Gastroesophageal sphincter (tissue), 4 donors: ENCODE measurements at places on chromosomes 4 and X. TPM values are rescaled to one million over a fixed set of nuclear protein-coding genes. Genes with fewer than 3 reads are reported as not detected.

GAGE1 gene
- total RNA-seq: not detected

BMX gene
- total RNA-seq: 4.4 TPM

PRDM8 gene
- total RNA-seq: 43.6 TPM

GYG2 gene
- 4.8 TPM for total RNA-seq

RBMX2 gene
- 18.4 TPM for total RNA-seq
